ENCODE measurements at places on chromosomes 11 and 22. TPM values are rescaled to one million over a fixed set of nuclear protein-coding genes. Genes with fewer than 3 reads are reported as not detected.

GRCh38 chr11:45907911-45908370 lies 870 bp upstream of the FREY1 start:
- H3K27me3 ChIP-seq, result no peaks in the 10 kb centered on the region
- H3K4me3 ChIP-seq, result no peak overlapping the region
- no peaks in the 10 kb centered on the region for H3K4me1 ChIP-seq
- peaks cover 23% of the 10 kb centered on the region for H3K36me3 ChIP-seq

DNA sequence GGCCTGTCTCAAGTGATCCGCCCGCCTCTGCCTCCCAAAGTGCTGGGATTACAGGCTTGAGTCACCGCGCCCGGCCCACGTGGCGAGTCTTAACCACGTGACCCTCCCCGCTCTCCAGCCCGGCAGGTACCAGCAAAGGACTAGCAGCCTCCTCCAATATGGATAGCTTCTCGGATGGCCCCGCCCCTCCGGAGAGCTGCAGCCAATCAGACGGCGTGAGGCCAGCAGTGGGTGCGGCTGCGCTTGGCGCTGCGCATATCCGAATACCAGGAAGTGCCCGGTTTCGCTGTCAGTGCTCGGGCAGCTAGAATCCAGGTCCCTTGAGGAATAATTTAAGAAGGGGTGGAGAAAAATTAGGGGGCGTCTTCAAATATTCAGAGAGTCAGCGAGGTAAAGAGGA lies 14.7 kb upstream of the PISD start:
- H3K27me3 ChIP-seq, result no peaks in the 10 kb centered on the region
- H3K27ac ChIP-seq, result peak overlapping the region; percentile 63
- H3K4me3 ChIP-seq, result peak overlapping the region; percentile 31
- peaks cover 4% of the 10 kb centered on the region for H3K4me1 ChIP-seq
- no peaks in the 10 kb centered on the region for H3K36me3 ChIP-seq
- peak; percentile 93 for DNase-seq

GRCh38 chr22:50497093-50497492 lies 10.4 kb downstream of the LMF2 start:
- no peaks in the 10 kb centered on the region for H3K4me1 ChIP-seq
- no peaks in the 10 kb centered on the region for H3K27me3 ChIP-seq
- H3K36me3 ChIP-seq, result no peaks in the 10 kb centered on the region
- H3K4me3 ChIP-seq, result no peak overlapping the region
- H3K27ac ChIP-seq, result no peak overlapping the region

GRCh38 chr22:26548984-26549383 lies 36.7 kb upstream of the TFIP11 start:
- no peak overlapping the region for H3K27ac ChIP-seq
- H3K4me3 ChIP-seq, result no peak overlapping the region
- H3K36me3 ChIP-seq, result peaks cover 5% of the 10 kb centered on the region

- no peak for DNase-seq
- H3K27me3 ChIP-seq, result peaks cover 7% of the 10 kb centered on the region
- no peak overlapping the region for H3K4me3 ChIP-seq
- no peaks in the 10 kb centered on the region for H3K36me3 ChIP-seq
Measured at GRCh38 chr22:37340331-37341262, 58.3 kb downstream of the CYTH4 start.

- peaks cover 60% of the 10 kb centered on the region for H3K4me1 ChIP-seq
- peak overlapping the region; percentile 89 for H3K27ac ChIP-seq
Measured at GRCh38 chr22:44023404-44024287, 456 bp upstream of the PARVB start.

- H3K4me1 ChIP-seq, result no peaks in the 10 kb centered on the region
- DNase-seq, result no peak
- no peaks in the 10 kb centered on the region for H3K27me3 ChIP-seq
- H3K27ac ChIP-seq, result no peak overlapping the region
Measured at GRCh38 chr11:85379066-85379465, 248.1 kb downstream of the DLG2 start.

DNA sequence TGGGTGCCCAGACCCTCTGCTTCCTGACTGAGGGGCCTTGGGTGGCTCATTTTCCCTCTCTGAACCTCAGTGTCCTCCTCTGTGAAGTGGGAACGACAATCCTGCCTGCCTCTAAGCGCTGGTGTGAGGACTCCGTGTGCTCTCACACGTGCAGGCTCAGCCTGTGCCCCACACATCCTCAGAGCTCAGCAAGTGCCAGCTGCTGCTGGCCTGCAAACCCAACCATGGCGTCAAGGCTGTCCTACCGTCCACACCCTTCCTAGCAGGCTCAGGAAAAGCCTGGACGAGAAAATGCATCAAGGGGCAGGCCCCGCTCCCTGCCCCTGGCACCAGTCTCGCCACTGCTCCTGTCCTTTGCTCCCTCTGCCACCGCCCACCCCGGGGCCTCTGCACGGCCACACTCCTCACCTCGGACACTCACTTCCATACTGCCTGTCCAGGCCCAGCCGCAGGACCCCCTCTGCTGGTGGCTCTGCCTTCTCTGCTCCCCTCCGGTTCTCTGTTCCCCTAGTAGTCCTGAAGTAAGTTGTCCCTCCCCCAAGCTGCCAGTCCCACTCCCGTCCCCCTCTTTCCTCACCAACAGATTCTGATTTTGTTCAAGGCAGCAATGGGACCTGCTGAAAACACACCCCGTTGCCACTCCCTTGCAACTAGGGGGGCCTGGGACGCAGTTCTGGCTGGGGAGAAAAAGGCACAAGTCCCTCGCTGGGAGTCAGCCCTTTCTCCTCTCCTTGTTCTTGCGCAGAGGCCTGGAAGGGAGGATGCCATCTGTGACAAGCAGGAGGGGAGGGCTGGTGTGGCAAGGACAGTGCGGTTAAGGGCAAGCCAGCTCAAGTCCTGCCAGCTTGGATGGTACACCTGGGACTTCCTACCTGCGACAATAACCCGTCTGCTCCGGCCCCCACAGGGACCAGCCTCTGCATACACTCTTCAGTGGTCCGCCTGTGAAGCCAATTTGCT lies 62.2 kb downstream of the ARFGAP3 start:
- peaks cover 14% of the 10 kb centered on the region for H3K36me3 ChIP-seq
- no peak for DNase-seq
- no peak overlapping the region for H3K4me3 ChIP-seq
- no peaks in the 10 kb centered on the region for H3K27me3 ChIP-seq
- H3K27ac ChIP-seq, result no peak overlapping the region

GRCh38 chr11:134125507-134125906 lies 56.6 kb downstream of the JAM3 start:
- peak overlapping the region; percentile 68 for H3K27ac ChIP-seq
- H3K4me1 ChIP-seq, result peaks cover 54% of the 10 kb centered on the region
- peak; percentile 28 for DNase-seq

DNA sequence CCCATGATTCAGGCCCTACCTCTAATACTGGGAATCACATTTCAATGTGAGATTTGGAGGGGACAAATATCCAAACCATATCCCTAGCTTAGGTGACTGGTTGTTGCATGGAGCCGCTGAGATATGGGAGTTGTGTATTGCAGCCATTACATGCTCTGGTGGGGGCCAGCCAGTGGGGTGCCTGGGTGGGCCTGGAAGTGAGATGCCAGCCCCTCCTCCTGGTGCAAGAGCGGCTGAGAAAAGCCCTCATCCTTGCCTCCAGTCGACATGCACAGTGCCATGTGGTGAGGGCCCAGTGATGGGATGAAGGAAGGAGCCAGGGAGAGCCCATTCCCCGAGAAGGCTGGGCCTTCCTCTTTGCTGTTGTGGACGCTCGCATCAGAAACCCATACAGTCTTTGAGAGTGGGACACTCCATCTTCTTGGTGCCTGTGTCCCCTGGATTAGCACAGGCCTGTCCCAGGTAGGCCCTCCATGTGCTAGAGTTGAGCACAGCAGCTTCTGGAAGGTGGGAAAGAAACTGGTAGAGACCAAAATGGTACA lies 1043.0 kb downstream of the TBC1D22A start:
- H3K4me3 ChIP-seq, result no peak overlapping the region
- no peak for DNase-seq
- H3K36me3 ChIP-seq, result no peaks in the 10 kb centered on the region
- no peak overlapping the region for H3K27ac ChIP-seq
- H3K4me1 ChIP-seq, result no peaks in the 10 kb centered on the region

- peaks cover 30% of the 10 kb centered on the region for H3K4me1 ChIP-seq
- H3K36me3 ChIP-seq, result no peaks in the 10 kb centered on the region
- no peaks in the 10 kb centered on the region for H3K27me3 ChIP-seq
- peak overlapping the region; percentile 80 for H3K27ac ChIP-seq
Measured at GRCh38 chr11:7977232-7977917, 9.8 kb upstream of the EIF3F start.

DNA sequence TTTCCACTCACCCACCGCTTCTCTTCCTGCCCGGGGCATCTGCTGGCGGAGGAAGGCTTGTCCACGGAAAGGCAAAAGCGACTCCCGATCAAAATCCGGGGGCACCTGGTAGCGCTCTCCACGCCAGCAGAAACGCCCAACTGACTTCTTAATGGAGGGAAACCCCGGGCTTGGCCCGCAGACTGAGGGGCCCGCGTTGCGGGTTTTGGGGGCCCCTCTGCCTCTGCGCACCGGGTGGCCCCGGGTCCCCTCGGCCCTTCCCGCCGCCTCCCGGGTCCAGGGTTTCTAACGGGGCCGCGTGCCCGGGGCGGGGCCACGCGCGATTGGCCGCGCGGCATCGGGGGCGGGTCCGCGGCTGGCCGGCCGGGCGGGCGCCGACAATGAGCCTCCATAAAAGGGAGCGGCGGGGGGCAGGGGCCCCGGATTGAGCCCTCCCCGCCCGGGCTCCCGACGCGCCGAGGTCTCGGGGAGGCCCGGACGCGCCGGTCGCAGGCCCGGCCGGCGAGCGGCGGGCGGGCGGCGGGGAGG lies at the start of gene SPINDOC:
SPINDOC (plus strand) TSS at position 422 of the 528 bp plus-strand sequence. CDS start 231 bp downstream, outside the sequence.
- no peaks in the 10 kb centered on the region for H3K27me3 ChIP-seq
- peak within 1 kb of the TSS; percentile 51 for H3K27ac ChIP-seq
- DNase-seq, result peak; percentile 61
- peak within 1 kb of the TSS; percentile 70 for H3K4me3 ChIP-seq
- peaks cover 18% of the 10 kb centered on the region for H3K4me1 ChIP-seq

YPEL1 gene
- total RNA-seq, result 6.2 TPM

VPREB1 gene
- total RNA-seq, result not detected

Data from endothelial cell of umbilical vein (primary cell).